Fibroblast of skin of right biceps (primary cell): ENCODE measurements at places on chromosomes 1 and 21.

DNA sequence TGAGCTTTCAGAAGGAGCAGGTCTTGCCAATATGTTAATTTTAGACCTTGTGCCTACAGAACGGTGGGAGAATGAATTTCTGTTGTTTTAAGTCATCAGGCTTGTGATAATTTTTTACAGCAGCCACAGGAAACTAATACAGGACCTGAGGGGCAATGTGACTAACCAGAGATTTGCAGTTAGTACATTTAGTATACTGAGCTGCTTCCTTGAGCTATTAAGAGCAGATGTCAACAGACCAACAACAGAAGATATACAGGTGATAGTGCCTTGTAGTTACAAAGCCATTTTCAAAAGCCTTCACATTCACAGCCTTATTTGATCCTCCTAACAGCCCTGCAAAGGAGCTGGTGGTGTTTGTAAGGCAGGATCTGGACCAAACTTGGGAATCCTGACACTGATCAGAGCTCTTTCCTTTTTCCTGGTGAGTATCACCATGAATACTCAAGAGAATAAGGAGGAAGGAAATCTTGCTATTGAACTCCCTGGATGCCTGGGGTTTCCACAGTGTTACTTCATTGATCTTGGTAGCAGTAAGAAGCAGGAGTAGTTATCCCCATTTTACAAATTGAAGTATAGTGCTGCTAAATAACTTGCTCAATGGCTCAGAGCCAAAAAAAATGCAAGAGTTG lies 4.7 kb upstream of the SLAMF1 start:
- no peak for DNase-seq

- DNase-seq: no peak
These were observed 62.5 kb upstream of the BARHL2 start for GRCh38 chr1:90779573-90779972.

DNA sequence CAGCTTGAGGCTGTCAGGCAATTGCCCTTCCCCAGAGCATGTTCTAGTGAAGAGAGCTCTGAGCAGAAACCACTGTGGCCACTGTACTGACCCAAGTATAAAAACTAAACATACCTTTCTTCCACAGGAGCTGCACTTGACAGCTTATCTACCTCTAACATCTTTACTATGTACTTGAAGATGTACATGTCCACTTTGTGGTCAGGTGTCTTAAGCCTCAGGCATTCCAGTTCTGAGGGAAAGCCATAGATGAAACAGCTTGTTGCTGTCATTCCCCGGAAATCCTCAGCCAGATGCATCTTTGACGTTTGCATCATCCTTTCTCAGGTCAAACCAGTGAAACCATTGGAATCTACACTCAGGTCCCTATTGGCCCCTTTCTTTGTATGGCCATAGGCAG lies 70.4 kb downstream of the CHRM3 start:
- no peak for DNase-seq

GRCh38 chr1:113811156-113811887 lies 954 bp downstream of the RSBN1 start:
- DNase-seq: no peak

DNA sequence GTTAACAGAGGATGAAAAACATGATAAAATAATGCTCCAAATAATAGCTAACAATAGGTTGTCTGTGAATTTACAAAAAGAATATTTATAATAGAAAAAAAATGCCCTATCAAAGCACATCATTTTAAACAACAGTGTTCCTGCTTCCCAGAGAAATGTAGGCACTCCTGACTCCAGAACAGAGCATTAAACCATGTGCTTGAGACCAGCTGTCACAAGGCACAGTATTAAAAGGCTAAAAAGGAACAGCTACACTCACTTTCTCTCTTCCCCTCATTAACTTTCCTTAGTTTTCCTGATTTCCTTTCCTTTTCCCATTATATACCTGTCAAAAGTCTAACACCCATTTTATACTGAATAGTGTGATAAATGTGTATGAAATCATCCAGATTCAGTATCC lies 10.9 kb downstream of the VAV3 start:
- DNase-seq: no peak

DNA sequence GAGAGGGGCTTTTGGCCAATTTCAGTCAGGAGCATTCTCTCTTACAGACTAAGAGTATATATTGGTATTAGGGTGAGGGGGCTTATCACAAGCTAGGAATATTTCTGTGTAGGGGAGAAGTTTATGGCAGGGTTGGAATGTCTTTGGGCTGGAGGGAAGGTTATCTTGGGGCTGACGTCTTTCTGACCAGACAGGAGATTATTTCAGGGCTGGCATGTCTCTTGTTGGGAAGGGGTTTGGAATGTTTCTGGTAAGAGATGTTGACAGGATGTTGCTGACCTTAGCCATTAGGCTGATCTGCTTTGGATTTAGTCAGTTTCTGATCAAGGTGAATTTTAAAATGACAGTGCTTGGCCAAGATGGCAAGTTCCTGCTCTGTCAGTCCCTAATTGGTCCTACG lies 17.8 kb upstream of the HSD3B1 start:
- DNase-seq: no peak

GRCh38 chr1:94863297-94863911 lies 43.2 kb downstream of the SLC44A3 start:
- DNase-seq: peak; percentile 82

DNA sequence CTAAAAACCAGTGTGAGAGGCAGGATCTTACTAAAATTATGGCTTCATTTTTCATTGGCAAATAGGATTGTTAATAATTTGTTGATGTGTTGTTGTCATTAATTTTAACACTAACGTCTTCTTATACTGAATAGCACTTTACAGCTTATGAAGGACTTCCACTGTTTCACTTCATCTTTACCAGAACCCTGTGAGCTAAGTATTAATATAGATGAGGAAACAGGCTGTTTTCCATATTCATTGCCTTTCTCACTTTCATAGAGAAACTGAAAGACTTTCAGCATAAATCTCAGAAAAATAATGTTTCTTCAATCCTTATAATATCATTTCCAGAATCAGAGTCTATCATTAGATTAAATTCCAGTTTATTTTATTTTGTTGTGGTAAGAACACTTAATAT lies 8.5 kb downstream of the MAP10 start:
- no peak for DNase-seq

- DNase-seq: peak; percentile 59
These were observed 47.0 kb upstream of the CSF1 start for GRCh38 chr1:109863667-109864046.

- no peak for DNase-seq
These were observed 822.2 kb downstream of the MRPL39 start for GRCh38 chr21:24785033-24785432.

- DNase-seq: no peak
These were observed 446.1 kb downstream of the SIPA1L2 start for GRCh38 chr1:232183802-232184201.

- no peak for DNase-seq
These were observed 91.5 kb downstream of the PCP4 start for GRCh38 chr21:39958731-39959130.

DNA sequence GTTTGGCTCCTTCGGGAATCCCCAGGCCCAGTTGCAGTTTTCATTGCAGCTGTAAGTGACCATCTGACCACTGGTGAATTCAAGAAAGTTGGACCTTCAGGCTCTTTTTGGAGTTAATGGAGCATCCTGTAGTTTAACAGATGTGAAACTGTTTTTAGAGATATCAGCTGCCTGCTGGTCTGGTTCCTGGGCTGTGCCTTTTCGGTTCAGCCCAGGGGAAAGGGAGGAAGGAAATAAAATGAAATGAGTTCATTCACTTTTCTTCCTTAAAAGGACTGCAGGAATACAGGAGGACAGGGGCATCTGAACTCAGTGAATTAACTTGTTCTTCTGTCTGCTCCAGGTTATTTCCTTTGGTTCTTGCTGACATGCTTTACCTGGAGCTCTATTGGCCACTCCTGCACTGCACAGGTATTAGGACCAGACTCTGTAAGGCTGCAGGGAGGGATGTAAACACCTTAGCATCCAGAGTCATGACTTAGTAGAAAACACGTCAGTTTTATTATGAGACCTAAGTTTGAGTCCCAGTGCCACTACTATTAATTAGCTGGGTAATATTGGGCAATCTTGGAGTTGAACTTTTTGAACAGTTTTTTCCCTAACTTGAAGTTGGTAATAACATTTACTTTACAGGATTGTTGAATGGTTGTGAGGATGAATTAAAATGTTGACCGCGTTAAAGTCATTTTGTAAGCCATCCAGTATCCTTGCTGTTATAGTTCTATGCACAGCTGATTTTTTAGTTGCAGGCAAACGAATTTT lies 83.6 kb downstream of the LRRC8D start:
- no peak for DNase-seq

DNA sequence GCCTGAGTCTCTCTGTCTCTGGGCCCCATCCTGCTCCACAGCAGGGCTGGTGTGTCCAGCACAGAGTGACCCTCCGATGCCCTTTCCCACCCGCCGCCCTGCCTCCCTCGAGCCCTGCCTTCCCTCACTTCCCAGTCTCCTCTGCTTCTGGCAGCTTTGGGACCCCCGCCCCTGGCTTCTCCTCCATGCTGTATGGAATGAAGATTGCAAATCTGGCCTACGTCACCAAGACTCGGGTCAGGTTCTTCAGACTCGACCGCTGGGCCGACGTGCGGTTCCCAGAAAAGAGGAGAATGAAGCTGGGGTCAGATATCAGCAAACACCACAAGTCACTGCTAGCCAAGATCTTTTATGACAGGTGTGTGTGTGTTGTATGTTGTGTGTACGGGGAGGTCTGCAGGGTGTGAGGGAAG lies 14.3 kb downstream of the MOV10 start:
- DNase-seq: no peak

GRCh38 chr1:6163973-6164617 lies 16.0 kb downstream of the CHD5 start:
- no peak for DNase-seq

DNA sequence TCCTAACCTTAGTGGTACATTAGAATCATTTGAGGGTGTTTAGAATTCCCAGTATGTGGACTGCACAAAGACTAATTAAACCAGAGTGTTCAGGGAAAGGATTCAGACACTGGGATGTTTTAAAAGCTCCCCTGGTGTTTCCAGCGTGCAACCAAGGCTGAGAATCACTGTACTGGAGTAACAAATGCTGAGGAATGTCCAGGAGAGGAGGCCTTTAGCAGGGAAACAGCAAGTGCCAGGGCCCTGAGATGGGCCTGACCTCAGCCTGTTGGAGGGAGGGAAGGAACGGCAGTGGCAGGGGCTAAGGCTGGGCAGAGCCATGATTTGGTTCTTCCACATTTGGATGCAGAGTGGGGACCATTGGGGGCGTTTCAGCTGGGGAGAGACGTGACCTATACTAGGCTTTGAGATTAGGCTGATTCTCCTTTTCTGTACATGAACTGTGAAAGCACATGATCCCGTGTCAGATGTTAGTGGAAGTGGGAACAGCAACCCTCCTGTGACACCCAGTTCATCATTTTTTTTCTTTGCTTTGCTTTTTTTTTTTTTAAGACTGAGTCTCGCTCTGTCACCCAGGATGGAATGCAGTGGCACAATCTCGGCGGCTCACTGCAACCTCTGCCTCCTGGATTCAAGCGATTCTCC lies 49.3 kb downstream of the KANK4 start:
- DNase-seq: no peak

GRCh38 chr1:110056285-110056683 lies 14.2 kb downstream of the ALX3 start:
- peak; percentile 36 for DNase-seq

DNA sequence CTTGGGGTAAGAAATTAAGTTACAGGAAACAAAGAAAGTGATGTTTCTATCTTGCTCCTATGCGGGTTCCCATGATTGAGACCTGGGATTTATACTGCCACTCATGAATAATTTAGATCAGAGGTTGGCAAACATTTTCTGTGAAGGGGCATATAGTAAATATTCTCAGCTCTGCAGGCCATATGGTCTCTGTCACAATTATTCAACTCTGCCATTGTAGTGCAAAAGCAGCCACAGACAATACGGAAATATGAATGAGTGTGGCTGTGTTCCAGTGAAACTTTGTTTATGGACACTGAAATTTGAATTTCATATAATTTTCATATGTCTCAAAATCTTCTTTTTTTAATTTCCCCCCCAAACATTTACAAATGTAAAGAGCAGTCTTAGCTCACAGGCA lies 127.2 kb downstream of the FOXD2 start:
- DNase-seq: no peak

GRCh38 chr1:54001591-54001990 lies 16.4 kb downstream of the LDLRAD1 start:
- no peak for DNase-seq
